ENCODE measurements at places on chromosomes 1 and 21.

GRCh38 chr1:91781901-91782622 is 103.9 kb downstream of the TGFBR3 start:
- no peak for DNase-seq

DNA sequence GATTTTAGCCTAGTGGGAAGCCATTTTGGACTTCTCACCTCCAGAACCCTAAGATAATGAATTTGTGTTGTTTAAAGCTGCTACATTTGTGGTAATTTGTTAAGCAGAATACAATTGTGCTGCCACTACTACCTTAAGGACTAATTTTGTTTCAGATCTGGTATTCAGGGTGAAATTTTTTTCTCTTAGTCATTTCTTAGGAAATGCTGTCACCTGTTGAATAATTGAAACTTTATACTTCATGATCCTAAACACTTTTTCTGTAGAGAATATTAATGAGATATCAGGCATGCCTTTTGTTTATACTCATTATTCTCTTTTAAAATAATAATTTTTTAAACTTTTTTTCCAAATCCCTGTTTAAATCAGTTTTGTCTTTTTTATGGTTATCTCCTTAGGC is 246.8 kb downstream of the TGFB2 start:
- no peak for DNase-seq

- DNase-seq = no peak
These were observed 110.7 kb downstream of the SLC25A24 start for GRCh38 chr1:108089477-108089876.

DNA sequence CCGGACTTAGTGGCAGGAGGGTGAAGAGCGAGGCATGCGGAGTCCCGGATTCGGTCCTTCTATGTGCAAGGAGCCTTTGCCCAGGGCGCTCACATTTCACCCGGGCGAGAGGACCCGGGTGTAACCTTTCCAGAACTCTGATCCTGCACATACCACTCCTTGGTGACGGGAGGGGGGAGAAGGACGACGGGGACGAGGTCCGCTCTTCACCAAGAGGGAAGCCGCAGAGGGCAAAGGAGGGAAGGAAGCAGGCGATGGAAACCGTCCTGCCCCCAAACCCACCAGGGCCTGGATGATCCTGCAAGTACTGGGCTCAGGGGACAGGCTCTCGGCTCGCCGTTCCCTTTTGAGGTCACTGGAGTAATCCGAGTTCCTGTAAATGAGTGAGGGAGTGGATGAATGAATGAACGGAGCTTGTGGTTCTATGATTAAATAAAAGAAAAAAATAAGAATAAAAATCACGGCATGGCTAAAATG is 993 bp downstream of the SYPL2 start:
- DNase-seq = no peak

GRCh38 chr1:45282351-45282750 is 44.3 kb upstream of the HPDL start:
- DNase-seq = no peak

DNA sequence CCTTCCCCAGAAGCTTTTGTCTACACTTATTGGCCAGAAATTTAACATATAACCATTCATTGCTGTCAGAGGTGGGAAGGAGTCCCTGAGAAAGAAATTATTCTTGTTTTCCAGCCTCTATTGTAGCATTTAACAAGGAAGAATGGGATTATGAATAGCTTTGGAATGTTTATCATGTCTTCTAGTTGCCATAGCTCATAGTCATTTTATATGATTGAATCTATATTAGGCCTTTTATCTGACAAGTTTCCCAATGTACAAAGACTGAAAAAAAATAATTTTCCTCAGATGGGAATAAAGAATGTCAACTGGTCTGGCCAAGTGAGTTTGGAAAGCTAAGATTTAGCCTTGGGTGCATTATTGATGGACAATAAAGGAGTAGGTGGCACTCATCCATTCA is 28.3 kb downstream of the PTPRC start:
- DNase-seq = no peak

- DNase-seq = no peak
These were observed 210.5 kb upstream of the SPAG17 start for GRCh38 chr1:118395430-118395991.

GRCh38 chr1:83994111-83994510 is 4.8 kb downstream of the TTLL7 start:
- DNase-seq = no peak

- DNase-seq = no peak
These were observed 282.4 kb downstream of the HLX start for GRCh38 chr1:221161571-221162041.

DNA sequence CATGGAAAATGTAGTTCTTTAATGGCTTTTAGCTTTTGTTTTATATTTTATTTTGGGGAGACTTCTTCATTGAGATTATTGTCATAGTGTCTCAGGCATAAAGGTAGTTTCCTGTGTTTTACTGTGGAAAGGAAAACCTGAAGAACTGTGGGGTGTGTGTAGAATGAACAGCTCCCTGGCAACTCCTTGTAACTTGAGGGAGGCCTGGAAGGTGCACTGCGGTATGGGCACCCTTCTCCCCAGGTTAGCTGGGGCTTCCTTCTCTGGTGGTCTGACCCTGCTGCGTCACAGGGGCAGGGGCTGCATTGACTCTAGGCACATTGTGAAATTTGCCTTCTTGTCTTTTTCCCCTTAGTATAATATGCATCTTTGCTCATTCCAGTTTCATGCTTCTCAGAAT is 1.7 kb downstream of the ATP1B1 start:
- no peak for DNase-seq

DNA sequence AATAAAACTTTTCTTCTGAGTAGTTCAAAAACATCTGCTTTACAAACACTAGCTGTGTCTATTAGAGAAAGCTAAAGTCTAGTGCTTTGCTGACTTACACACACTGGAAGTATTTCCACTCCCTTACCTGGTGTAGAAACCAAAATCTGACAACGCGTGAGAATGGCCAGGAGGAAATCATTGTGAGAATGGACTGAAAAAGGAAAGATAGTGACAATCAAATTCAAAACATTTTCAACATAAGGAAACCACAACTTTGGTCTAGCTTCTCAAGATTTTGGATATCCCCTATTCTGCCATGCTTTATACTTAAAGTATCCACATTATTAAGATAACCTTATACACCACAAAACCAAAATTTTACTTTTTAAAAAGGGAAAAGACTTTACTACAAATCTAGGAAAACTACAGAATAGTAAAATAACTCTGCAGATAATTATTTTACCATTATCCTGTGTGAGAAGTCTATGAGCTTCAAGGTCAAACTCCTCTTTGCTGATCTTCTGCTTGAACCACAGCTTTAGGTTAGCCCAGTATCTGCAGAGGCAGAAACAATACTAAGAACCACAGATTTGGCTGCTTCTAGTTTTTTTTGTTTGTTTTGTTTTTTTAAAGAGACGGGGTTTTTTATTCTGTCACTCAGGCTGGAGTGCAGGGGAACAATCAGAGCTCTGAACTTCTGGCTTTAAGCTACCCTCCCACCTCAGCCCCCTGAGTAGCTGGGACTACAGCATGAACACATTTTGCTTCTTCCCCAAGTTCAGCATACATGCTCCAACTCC is 6.6 kb downstream of the TADA1 start:
- DNase-seq = no peak

- no peak for DNase-seq
These were observed 12.9 kb upstream of the FTCD start for GRCh38 chr21:46168238-46168637.

GRCh38 chr1:52102336-52103013 is 39.4 kb upstream of the ZFYVE9 start:
- DNase-seq = no peak

GRCh38 chr1:9902060-9902452 is 8.0 kb downstream of the CTNNBIP1 start:
- DNase-seq = no peak

GRCh38 chr1:83102630-83103071 is 896.3 kb downstream of the TTLL7 start:
- no peak for DNase-seq

- DNase-seq = no peak
These were observed 26.6 kb upstream of the CASZ1 start for GRCh38 chr1:10823000-10823401.

- no peak for DNase-seq
These were observed 105.2 kb upstream of the TSPAN2 start for GRCh38 chr1:115194506-115194905.

- DNase-seq = no peak
These were observed 9.7 kb downstream of the ZMPSTE24 start for GRCh38 chr1:40267767-40268187.

GRCh38 chr1:30700528-30701257 is 22.7 kb downstream of the MATN1 start:
- no peak for DNase-seq

- no peak for DNase-seq
These were observed 32.0 kb downstream of the DNAJC6 start for GRCh38 chr1:65341381-65341780.

- DNase-seq = no peak
These were observed 20.7 kb upstream of the RPE65 start for GRCh38 chr1:68470388-68470970.

GRCh38 chr1:212515329-212515760 is 82.6 kb downstream of the NENF start:
- DNase-seq = no peak

DNA sequence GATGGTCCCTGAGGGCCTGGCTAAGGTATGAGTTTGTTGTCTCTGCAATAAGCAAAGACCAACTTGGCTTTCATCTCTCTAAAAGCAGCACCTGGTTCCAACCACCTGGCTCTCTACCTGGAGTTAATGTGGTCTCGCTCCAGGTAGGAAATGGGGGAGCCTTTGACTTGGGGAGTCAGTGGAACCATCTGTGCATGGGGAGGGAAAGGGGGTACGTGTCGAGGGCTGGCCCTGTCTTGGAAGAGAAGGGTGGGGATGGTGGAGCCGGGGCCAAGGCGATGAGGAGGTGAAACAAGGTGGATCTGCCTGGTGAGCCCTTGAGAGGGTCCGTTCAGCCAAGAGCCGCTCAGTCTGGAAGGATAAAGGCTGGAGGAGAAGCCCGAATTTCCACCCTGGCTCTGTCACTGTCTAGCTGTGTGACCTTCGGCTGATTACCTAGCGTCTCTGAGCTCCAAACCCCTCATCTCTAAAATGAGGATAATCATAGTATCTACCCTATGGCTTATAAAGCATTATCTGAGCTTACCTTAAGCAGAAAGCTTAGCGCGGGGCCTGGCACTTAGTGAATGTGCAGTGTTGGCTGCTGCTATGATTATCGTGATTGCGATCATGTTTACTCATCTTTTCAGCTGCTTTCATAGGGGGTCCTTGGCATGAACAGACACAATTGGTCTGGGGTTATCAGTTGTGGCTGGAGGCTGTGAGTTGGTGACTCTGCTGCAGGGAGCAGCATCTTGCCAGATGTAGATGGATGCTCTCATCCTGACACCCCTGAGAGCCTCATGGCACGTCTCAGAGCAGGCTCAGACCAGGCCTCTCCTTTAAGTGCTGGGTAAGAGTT is 78.7 kb downstream of the ACTL8 start:
- DNase-seq = no peak

DNA sequence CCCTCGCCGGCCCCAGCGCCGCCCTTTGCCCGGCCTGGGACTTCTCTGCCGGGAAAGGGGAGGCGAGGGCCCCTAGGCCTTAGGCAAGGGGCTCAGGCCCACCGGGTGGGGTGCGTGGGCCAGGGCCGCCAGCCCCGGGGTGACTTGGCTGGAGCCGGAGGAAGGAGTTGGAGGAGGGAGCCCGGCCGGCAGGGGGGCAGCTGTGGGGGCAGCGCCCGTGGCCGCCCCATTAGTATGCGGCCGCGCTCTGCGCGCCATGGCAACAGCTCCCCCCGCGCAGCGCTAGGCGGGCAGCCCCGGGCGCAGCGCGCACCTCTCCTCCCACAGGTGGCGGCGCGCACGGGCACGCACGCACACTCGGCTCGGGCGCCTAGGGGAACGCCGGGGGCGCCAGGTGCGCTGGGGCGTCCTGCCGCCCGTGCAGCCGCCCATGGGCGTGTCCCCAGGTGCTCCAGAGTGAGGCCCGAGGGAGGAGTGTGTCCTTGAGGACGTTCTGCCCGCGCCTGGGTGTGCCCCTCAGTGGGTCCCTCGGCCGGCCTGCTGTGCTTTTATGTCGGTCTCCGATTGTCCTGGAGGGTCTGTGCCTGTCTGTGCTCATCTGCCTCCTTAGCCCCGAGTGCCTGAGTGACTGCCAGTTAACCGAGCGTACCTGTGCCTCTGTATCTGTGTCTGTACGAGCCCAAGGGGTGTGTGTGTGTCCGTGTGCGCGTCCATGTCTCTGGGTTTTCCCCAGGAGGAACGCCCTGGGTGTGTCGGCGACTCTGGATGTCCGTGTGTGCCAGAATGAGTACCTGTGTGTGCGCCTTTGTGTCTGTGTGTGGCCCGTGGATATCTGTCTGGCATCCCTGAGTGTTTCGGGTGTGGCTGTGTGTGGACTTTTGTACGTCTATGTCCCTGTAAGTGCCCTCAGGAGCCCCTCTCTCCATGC is 38.2 kb upstream of the WASF2 start:
- DNase-seq = peak; percentile 45

DNA sequence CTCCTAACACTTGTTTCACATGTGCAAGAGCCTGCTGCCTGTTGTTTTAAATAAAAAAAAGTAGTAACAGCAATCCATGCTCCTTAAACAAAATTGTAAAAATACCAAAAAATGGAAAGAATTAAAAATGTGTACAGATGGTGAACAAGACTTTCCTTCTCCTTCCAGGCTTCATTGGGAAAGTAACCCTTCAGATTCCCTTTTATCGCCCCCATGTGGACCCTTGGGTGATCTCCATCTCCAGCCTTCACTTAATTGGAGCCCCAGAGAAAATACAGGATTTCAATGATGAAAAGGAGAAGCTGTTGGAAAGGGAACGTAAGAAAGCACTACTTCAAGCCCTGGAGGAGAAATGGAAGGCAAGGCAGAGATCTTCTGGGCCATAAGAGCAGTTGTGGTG is 14.2 kb downstream of the VPS13D start:
- no peak for DNase-seq

GRCh38 chr1:3750741-3751140 is 1.5 kb upstream of the CCDC27 start:
- DNase-seq = no peak

DNA sequence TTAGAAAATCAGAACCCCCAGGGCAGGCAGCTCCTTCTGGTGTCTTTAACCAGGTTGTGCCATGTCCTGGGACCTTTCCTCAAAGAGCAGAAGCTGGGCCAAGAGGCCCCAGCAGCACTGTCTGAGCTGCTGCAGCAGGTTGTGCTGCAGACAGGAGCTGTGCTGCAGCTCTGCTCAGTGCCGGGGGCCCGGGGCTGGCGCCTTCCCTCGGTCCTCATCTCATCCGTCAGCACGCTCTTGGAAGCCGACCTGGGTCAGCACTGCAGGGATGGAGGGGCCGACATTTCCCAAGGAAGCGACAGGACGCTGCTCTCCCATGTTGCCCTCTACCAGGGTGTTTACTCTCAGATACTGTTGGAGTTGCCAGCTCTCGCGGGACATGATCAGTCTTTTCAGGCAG is 11.7 kb downstream of the URB2 start:
- DNase-seq = no peak

GRCh38 chr1:192809307-192810252 is 741 bp downstream of the RGS2 start:
- DNase-seq = peak; percentile 12

DNA sequence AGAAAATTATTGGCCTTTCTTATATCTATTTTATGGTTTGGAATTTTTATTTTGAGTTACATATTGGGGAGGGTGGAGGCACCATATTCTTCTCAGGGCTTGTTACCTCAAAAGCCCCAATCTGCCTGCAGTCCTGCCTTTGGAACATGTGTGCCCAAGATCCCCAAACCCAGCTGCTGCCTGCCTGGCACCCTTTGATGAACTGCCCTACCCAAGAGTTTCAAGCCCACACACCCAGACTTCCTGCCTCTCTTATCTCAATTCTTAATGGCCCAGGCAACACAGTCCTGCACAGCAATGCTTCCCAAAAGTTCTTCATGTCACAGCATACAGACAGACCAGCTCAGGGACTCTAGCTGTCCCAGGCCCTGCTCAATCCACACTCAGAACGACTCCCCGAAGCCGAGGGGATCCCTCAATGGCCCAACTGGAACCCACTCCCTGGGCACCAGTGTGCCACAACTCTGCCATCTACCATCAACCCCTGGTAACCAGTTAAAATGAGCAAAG is 19.2 kb downstream of the OLFML2B start:
- DNase-seq = no peak

All from activated CD4-positive, CD25-positive, alpha-beta regulatory T cell (primary cell).